Right ventricle myocardium superior (tissue), 1 donor: ENCODE measurements at places on chromosomes 1 and 21. TPM values are rescaled to one million over a fixed set of nuclear protein-coding genes. Genes with fewer than 3 reads are reported as not detected.

The BGLAP gene
- total RNA-seq, result 0.83 TPM

The GPX7 gene
- 3.9 TPM for total RNA-seq

The C1orf50 gene
- 7.6 TPM for total RNA-seq

The LCE1A gene
- total RNA-seq, result not detected

The AMPD1 gene
- not detected for total RNA-seq

The ARMH1 gene
- 0.83 TPM for total RNA-seq

The ZNF593OS gene
- not detected for total RNA-seq

The NECTIN4 gene
- total RNA-seq, result not detected

The AIRE gene
- not detected for total RNA-seq

The NBPF20 gene
- total RNA-seq, result 0.62 TPM

The STUM gene
- total RNA-seq, result 1.2 TPM

The VWA1 gene
- 17.1 TPM for total RNA-seq

The LCE1B gene
- total RNA-seq, result not detected

The GSTM3 gene
- total RNA-seq, result 112 TPM

GRCh38 chr1:228144193-228144992, 4.3 kb downstream of the GUK1 start:
- DNase-seq, result no peak

GRCh38 chr1:8962812-8963530, 17.3 kb downstream of the CA6 start:
- no peak for DNase-seq

GRCh38 chr1:51551081-51551480, 32.0 kb upstream of the EPS15 start:
- no peak for DNase-seq

GRCh38 chr1:68585351-68585750, 88.5 kb upstream of the DEPDC1 start:
- DNase-seq, result no peak

DNA sequence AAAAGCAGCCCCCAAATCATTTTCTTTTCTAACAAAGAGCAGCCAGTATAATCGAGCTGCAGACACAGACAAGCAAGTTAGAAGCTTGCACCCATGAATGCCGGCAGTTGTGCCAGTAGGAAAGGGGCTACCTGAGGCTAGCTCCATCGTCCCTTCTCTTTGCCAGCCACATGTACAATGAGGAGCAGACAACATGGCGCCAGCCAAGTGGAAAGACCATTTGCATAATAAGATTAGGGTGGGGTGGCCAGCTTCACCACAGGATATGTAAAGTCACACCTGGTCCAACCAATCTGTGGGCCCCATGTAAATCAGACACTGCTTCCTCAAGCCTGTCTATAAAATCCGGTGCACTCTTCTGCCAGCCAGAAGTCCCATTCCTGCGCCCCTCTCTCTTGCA, 103.7 kb downstream of the CCDC185 start:
- DNase-seq, result no peak

DNA sequence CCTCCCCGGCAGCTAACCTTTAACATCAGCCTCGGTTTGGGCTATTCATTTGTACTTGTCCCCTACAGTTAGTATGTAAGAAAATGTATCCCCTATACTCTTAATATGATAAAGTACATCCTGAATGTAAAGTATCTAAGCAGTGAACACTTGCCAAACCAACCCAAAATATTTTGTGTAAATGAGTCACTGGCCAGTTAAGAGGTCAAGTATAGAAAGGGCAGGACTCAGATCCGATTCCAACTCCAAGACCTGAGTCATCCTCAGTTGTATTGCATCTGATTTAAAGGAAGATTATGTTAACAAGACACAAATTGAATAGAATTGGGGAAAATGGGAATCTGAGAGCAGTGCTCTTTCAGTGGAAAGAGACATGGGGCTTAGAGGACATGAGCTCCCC, 84.4 kb downstream of the CD58 start:
- DNase-seq, result no peak

DNA sequence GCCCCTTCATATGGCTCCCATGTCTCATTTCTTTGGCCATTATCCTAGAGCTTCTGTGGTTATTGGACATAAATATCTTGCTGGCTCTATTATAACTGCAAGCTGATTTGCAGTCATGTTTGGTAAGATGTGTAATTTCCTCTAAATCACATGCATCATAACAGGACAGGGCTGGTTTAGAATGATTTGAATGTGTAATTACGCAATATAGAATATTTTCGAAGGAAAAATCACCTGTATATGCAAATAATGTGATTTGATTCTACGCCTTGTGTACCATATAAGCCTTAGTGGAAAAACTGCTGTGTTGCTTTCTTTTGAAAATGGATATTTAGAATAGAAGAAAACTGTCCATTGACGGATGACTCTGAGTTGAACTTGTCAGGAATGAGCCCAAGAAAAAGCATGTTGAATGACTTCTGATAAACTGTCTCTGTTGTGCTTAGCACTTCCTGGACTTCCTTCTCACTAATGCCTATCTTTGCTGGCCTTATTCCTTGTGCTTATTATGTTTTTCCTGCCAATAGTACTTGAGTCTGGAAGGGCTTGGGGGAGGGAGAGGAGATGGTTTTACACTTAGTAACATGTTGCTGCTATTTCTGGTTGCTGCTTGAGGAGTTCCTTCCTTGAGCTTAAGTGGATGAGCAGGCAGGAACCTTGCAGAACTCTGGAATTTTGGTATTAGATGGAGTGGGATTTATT, 6.5 kb downstream of the CACHD1 start:
- no peak for DNase-seq

DNA sequence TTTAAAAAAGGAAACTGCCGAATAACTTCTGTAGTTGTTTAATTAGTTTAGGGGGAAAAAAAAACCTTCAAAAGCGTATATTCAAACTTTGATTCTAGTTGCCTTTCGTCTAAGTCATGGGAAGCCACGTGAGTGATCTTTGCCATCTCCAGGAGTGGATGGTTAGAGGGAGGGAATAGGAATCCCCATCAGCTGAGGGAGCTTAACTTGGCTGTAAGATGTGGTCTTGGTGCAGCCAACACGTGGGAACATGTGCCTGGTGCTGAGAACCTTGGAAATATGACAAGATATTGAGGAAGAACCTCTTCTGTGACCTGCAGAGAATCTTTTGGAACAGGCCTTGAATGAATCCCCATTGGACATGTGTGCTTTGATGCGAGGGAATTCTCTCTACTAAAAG, 1.7 kb downstream of the BACE2 start:
- DNase-seq, result no peak

GRCh38 chr1:237303929-237304328, 261.9 kb downstream of the RYR2 start:
- no peak for DNase-seq

DNA sequence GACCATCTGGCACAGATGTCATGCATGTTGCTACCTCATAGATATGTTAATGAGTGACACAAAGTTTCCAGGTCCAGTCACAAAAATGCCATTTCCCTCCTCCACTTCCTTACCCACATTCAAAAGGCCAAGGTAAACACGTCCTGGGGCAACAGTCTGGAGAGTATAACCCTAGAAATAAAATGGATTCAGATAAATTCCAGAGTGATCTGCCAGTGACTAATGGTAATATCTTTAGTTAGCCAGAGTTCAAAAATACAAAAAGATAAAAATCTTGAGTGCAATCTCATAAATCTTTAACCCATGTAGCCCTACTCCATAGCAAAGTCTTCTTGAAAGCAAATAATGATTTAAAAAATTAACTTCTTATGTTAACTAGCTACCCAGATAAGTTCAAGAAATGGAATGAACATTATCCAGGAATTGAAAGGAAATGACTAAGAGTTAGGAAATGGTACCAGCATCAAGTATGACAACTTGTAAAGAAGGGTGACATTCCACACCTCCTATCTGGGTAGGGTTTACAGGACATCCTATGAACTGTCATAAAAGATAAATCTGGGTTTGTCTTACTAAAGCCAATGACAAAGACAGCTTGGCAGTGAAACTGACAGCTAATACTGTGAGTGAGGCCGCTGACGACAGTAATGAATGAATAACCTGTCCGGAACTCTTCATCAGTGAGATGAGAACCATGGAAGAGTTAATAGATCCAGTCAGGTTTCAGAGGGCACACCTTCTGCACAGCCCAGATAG, 18.1 kb downstream of the RGS2 start:
- no peak for DNase-seq

DNA sequence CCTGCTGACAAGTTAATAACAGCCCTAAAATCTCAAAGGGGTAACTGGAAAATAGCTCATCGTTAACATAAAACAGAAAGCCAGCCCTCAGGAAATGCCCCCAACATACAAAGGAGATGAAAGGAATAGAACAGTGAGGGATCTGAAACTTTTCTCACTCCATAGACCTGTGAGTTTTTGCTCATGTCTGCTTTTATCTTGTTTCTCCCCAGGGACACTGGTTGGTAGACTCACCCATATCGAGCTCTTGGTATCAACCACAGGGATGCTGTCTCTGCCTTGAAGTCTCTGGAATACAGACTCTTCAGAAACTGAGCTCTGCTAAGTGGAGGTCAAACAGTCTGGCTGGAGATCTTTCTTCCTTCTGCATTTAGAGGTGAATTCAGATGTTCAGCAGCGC, 77.4 kb upstream of the CAMK1G start:
- no peak for DNase-seq
